Stimulated activated CD8-positive, alpha-beta memory T cell treated with anti-CD3 and anti-CD28 coated beads, Interleukin-4, amount 100 ng/mL, for 1 hour (primary cell): ENCODE measurements at places on chromosomes 3 and 15.

DNA sequence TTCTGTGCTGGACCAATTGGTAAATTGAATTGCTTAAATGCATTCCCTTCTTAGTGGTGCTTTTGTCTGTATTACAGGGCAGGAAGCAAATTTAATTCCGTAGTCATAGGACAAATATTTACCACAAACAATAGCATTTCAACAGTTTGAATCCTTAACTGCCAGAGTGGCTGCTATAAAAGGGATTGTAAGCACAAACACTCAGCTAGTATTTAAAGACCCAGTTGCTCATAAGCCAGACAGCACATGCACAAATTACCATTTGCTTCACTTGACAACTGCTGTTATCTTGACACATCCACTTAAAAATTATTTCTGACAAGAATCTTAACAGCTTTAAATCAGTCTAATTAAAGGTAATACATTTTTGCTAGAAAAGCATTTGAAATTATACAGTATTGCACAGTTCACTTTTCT lies 490.2 kb upstream of the ADAMTS9 start:
- DNase-seq, result no peak

DNA sequence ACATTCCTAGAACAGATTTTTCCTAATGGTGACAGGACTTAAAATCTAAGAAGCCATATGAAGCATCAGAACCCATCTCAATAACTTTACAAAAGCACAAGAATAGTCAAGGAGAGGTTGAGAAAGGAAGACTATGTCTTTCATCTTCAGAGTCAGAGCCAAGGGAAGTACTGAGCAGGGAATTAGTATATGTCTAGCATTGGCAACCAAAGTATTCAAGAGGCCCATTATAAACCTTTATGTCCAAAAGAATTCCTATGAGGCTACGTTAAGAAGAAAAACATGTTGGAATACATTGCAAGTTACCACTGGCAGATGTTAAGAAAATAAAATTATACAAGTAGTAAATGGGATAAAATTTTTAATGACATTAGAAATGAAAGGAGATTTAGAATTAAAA lies 150.5 kb downstream of the MAGI1 start:
- no peak for DNase-seq

- no peak for DNase-seq
Observed at GRCh38 chr15:46304321-46304720, 669.5 kb downstream of the SQOR start.

- no peak for DNase-seq
Observed at GRCh38 chr15:50778086-50778485, 12.6 kb upstream of the SPPL2A start.

GRCh38 chr3:179186426-179186825 lies 38.3 kb downstream of the PIK3CA start:
- DNase-seq, result no peak

GRCh38 chr3:111080413-111080812 lies 8.8 kb downstream of the NECTIN3 start:
- DNase-seq, result no peak

- no peak for DNase-seq
Observed at GRCh38 chr15:92123962-92124656, 269.6 kb upstream of the ST8SIA2 start.
